ENCODE measurements at places on chromosomes 7 and 10.

GRCh38 chr7:96870934-96871333 lies 134.4 kb upstream of the DLX6 start:
- H3K27me3 ChIP-seq = no peaks in the 10 kb centered on the region
- H3K27ac ChIP-seq = no peak overlapping the region
- no peaks in the 10 kb centered on the region for H3K36me3 ChIP-seq
- H3K4me1 ChIP-seq = no peaks in the 10 kb centered on the region
- no peak for DNase-seq
- no peak overlapping the region for H3K4me3 ChIP-seq

- H3K4me3 ChIP-seq = no peak overlapping the region
- DNase-seq = no peak
- no peaks in the 10 kb centered on the region for H3K36me3 ChIP-seq
- no peak overlapping the region for H3K27ac ChIP-seq
These were observed 53.4 kb downstream of the TLL2 start for GRCh38 chr10:96460316-96460715.

- H3K36me3 ChIP-seq = peaks cover 9% of the 10 kb centered on the region
- no peaks in the 10 kb centered on the region for H3K27me3 ChIP-seq
- DNase-seq = no peak
- H3K4me3 ChIP-seq = no peak overlapping the region
- no peaks in the 10 kb centered on the region for H3K4me1 ChIP-seq
These were observed 60.2 kb downstream of the SFMBT2 start for GRCh38 chr10:7350541-7351195.

- no peaks in the 10 kb centered on the region for H3K4me1 ChIP-seq
- H3K27me3 ChIP-seq = no peaks in the 10 kb centered on the region
- no peak overlapping the region for H3K27ac ChIP-seq
- no peak for DNase-seq
- H3K4me3 ChIP-seq = no peak overlapping the region
These were observed 32.0 kb downstream of the EEPD1 start for GRCh38 chr7:36185092-36185491.

DNA sequence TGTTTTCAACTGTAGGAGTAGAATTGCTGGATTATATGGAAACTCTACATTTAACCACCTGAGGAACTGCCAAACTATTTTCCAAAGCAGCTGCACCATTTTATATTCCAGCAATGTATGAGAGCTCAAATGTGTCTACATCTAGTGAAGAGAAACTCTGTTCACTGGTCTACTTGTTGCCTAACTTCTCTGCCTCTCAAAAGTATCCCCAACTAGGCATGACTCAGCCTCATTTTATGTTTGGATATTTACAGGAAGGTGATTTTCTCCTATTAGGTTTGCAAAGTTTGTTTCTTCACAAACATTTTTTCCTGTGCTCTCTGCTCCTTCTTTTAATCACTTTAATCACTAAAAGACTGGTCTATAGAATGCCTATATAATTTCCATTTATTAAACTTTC lies 37.1 kb upstream of the SRI start:
- H3K36me3 ChIP-seq = no peaks in the 10 kb centered on the region
- no peak overlapping the region for H3K27ac ChIP-seq
- H3K4me3 ChIP-seq = no peak overlapping the region

DNA sequence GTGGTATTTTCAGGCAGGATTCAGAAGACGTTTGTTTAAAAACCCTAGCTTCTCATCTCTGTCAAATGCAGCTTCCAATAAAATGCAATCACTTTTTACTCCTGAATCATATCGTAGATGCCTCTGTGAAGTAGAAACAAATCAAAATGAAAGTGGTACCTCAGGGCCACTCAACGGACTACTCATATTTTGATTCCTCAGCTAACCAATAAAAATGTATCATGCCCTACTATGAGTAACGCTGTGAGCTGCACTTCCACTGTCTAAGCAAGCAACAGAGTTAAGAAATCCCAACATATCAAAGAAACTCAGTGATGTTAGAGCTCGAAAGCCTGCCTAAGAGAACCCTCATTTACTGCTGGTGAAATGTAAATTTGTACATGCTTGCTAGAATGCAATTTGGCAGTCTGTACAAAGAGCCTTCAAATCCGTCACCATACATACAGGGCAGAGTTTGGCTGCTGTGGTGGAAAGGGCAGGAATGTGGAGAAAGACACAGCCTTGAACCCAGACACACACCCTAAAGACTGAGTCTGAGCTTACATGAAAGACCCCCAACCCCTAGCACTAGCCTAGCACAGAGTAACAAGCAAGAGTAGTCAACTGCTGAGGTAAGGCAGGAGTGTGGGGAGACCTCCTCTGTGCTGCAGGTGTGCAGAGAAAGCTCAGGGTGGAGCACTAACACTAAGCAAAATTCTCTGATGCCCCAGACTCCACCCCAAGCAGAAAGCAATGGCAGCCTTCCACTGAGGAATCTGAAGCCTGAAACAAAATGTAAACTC lies 151.5 kb downstream of the ANK3 start:
- H3K4me1 ChIP-seq = peaks cover 11% of the 10 kb centered on the region
- DNase-seq = no peak
- no peaks in the 10 kb centered on the region for H3K36me3 ChIP-seq
- H3K4me3 ChIP-seq = no peak overlapping the region

DNA sequence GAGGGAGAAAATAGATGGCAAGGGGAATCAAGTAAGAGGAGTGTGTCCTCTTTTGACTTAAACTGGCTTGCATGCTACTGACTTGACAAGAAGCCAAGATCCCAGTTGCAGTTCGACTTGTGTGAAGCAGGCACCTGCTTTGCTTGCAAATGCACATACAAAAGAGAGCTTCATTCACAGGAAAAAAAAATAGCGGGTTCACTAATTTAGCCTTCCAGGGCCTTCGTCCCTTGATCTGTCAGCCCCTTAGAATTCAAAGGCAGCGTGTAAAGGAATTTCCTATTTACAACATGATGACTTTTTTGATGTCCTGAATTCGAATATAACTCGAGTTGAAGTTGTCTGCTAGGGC lies 192.1 kb downstream of the CELF2 start:
- peak overlapping the region; percentile 57 for H3K27ac ChIP-seq
- peaks cover 85% of the 10 kb centered on the region for H3K4me1 ChIP-seq
- peaks cover 67% of the 10 kb centered on the region for H3K36me3 ChIP-seq

GRCh38 chr7:157495594-157495993 lies 158.8 kb downstream of the DNAJB6 start:
- no peak overlapping the region for H3K4me3 ChIP-seq
- H3K4me1 ChIP-seq = peaks cover 7% of the 10 kb centered on the region
- no peak overlapping the region for H3K27ac ChIP-seq
- no peak for DNase-seq

GRCh38 chr7:73560109-73560835 lies 2.8 kb upstream of the BCL7B start:
- H3K4me3 ChIP-seq = no peak overlapping the region
- H3K27ac ChIP-seq = no peak overlapping the region
- no peak for DNase-seq
- peaks cover 22% of the 10 kb centered on the region for H3K4me1 ChIP-seq
- no peaks in the 10 kb centered on the region for H3K27me3 ChIP-seq
- H3K36me3 ChIP-seq = no peaks in the 10 kb centered on the region

- H3K36me3 ChIP-seq = no peaks in the 10 kb centered on the region
- no peak overlapping the region for H3K27ac ChIP-seq
- peaks cover 15% of the 10 kb centered on the region for H3K27me3 ChIP-seq
These were observed 10.1 kb upstream of the KCNMA1 start for GRCh38 chr10:77647543-77648293.

DNA sequence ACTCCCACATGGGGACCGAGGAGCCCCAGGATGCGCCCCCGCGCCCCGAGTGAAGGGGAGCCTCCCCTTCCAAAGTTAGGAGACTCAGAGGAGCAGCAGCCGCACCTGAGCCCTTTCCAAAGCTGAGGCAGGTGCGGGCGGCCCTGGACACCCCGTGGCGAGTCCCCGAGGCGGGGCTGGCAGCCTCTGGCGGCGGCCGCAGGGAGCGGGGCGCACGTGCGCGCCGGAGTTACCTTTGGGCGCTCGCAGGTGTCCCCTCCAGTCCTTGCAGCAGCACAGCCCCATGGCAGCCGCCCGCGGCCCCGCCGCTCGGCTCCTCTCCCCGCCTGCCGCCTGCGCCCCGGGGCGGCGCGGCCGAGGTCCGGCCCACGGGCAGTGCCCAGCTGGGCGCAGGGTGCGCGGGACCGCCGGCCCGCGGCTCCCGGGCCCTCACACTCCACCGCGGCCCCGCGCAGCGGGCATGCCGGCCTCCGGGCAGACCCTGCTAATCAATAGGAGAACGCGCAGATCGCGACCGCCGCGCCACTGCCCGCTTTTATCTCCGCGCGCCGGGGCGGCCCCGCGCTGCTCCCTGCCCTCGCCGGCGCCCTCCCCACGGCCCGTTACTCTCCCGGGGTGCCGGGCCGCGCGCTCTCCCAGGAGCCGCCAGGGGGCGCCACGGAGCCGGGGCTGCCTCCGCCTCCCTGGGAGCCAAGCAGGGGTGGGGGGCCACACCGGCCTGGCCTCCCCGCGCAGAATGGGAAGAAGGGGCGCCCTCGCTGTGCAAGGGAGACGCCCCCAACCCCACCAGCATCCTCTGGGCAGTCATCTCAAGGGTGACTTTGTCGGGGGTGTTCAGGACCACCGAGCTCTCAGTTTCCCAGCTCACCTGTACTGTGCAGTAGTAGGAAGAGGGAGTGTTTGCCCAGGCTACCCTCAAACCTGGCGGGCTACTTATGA lies 80.8 kb downstream of the ARHGAP22 start:
- no peak overlapping the region for H3K4me3 ChIP-seq
- H3K36me3 ChIP-seq = no peaks in the 10 kb centered on the region
- H3K4me1 ChIP-seq = peaks cover 4% of the 10 kb centered on the region
- H3K27ac ChIP-seq = no peak overlapping the region

GRCh38 chr10:79460687-79461086 lies 15.3 kb upstream of the ZCCHC24 start:
- DNase-seq = no peak
- H3K36me3 ChIP-seq = no peaks in the 10 kb centered on the region
- H3K27me3 ChIP-seq = no peaks in the 10 kb centered on the region
- H3K4me1 ChIP-seq = no peaks in the 10 kb centered on the region
- no peak overlapping the region for H3K4me3 ChIP-seq
- H3K27ac ChIP-seq = no peak overlapping the region

DNA sequence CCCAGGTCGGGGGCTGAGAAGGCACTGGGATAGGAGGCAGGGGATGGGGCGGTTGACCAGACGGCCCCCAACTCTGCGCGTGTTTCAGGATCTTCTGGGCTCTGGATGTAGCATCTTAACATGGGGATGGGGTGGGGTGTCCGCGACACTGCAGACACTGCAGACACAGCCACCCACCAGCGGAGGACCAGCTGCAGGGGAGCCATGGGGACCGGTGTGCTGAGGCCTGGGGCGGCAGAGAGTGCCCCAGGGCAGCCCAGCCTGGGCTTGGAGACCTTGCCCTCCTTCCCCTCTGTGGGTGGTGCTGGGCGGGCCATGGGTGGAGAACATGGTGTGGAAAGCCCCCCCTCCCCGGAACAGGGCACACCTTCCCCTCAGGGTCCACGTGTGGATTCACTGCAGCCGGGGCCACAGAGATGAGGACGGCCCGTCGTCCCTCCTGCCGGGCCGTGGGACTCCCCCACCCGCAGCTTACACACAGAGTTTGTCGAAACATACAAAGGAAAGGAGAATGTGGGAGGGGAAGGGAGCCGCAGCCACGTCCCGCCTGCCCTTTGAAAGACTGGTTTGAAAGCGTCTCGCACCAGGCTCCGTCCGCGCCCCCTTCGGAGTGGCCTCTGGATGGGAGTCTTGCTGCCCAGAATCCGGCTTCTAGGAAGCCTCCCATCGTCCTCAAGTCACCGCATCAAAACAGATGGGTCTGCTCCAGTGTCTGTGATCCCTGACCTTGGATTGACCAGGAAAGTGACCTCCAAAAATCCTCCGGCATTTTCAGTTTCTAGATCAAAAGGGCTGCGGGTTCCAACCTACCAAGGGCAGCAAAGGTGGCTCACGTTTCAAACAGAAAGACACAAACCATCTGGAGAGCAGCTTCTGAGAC lies 91.5 kb upstream of the TCERG1L start:
- H3K27ac ChIP-seq = no peak overlapping the region
- H3K36me3 ChIP-seq = no peaks in the 10 kb centered on the region
- no peaks in the 10 kb centered on the region for H3K27me3 ChIP-seq
- no peak for DNase-seq

- H3K27me3 ChIP-seq = no peaks in the 10 kb centered on the region
- H3K4me1 ChIP-seq = no peaks in the 10 kb centered on the region
- H3K36me3 ChIP-seq = peaks cover 3% of the 10 kb centered on the region
- H3K27ac ChIP-seq = no peak overlapping the region
- no peak for DNase-seq
These were observed 110.1 kb upstream of the GPR22 start for GRCh38 chr7:107359520-107360316.

DNA sequence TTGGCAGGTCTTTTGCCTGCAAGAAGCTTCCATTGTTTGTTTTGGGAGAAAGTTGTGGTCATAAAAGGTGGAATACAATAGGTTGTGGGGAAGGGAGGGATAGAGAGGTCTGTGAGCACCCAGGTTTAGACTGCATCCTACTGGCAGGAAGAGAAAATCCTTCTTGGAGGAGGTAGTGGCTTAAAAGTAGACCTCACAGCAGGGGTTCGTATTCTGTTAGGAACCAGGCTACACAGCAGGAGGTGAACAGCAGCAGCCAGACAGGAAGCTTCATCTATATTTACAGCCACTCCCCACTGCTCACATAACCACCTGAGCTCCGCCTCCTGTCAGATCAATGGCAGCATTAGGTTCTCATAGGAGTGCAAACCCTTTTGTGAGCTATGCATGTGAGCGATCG lies 245.3 kb downstream of the NSUN6 start:
- H3K4me1 ChIP-seq = no peaks in the 10 kb centered on the region
- DNase-seq = no peak
- no peak overlapping the region for H3K27ac ChIP-seq
- no peaks in the 10 kb centered on the region for H3K36me3 ChIP-seq

- H3K4me3 ChIP-seq = peak overlapping the region; percentile 65
- peaks cover 11% of the 10 kb centered on the region for H3K4me1 ChIP-seq
- H3K27me3 ChIP-seq = no peaks in the 10 kb centered on the region
- no peaks in the 10 kb centered on the region for H3K36me3 ChIP-seq
These were observed 790 bp downstream of the ADAM22 start for GRCh38 chr7:87934699-87935383.

DNA sequence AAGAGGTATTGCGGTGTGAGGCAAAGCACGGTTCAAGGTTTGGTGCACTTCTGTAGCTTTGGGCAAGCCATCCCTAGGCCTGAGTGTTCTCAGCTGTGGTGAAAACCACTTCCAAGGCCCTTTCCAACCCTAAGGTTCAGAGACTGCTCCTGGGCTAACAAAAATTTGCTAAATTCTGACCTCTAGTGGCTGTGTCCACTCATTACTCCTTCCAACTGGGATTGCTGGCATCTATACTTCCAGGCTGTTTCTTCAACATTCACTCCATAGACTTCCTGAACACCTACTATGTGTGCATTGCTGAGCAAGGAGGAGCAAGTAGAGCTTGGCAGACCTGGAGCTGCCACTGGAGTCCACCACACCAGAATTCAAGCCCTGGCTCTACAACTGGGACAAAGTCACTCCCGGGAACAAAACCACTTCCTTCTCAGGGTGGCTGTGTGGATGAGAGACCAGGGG lies 29.3 kb upstream of the SH3PXD2A start:
- H3K36me3 ChIP-seq = peaks cover 2% of the 10 kb centered on the region
- no peak overlapping the region for H3K4me3 ChIP-seq
- no peak for DNase-seq
- H3K4me1 ChIP-seq = peaks cover 8% of the 10 kb centered on the region
- H3K27ac ChIP-seq = no peak overlapping the region
- H3K27me3 ChIP-seq = no peaks in the 10 kb centered on the region

- peak overlapping the region; percentile 94 for H3K4me3 ChIP-seq
- peak overlapping the region; percentile 82 for H3K27ac ChIP-seq
- DNase-seq = no peak
- no peaks in the 10 kb centered on the region for H3K27me3 ChIP-seq
- H3K4me1 ChIP-seq = peaks cover 30% of the 10 kb centered on the region
These were observed 493 bp downstream of the WDR91 start for GRCh38 chr7:135210888-135211178.

- H3K4me3 ChIP-seq = no peak overlapping the region
- no peak overlapping the region for H3K27ac ChIP-seq
- H3K36me3 ChIP-seq = no peaks in the 10 kb centered on the region
- H3K27me3 ChIP-seq = no peaks in the 10 kb centered on the region
- no peaks in the 10 kb centered on the region for H3K4me1 ChIP-seq
These were observed 21.3 kb upstream of the EFCAB10 start for GRCh38 chr7:105602325-105603305.
